Astrocyte (in vitro differentiated cells and primary cell): ENCODE measurements at places on chromosomes 3 and 15. TPM values are rescaled to one million over a fixed set of nuclear protein-coding genes. Genes with fewer than 3 reads are reported as not detected.

Gene GMPPB
- total RNA-seq = 21.4 and 24.6 TPM in 2 replicates

Gene ISG20
- total RNA-seq = 15.9 and 18.6 TPM in 2 replicates

Gene TYRO3
- 28.5 and 34.0 TPM in 2 replicates for total RNA-seq

Gene WNT5A
- 45.8 and 66.2 TPM in 2 replicates for total RNA-seq

Gene SPTSSB
- 0.50 TPM in 1 of 2 replicates, not detected in the other for total RNA-seq

Gene SNAP23
- 122 and 124 TPM in 2 replicates for total RNA-seq

Gene GP9
- not detected in 2 replicates for total RNA-seq

Gene TTLL13
- total RNA-seq = 0.14 TPM in 1 of 2 replicates, not detected in the other

Gene MME
- total RNA-seq = 54.3 and 55.5 TPM in 2 replicates

Gene GABRA5
- 5.9 and 7.9 TPM in 2 replicates for total RNA-seq

Gene FHIT
- 6.7 and 7.4 TPM in 2 replicates for total RNA-seq

Gene DUOX1
- total RNA-seq = 0.07 and 0.26 TPM in 2 replicates

DNA sequence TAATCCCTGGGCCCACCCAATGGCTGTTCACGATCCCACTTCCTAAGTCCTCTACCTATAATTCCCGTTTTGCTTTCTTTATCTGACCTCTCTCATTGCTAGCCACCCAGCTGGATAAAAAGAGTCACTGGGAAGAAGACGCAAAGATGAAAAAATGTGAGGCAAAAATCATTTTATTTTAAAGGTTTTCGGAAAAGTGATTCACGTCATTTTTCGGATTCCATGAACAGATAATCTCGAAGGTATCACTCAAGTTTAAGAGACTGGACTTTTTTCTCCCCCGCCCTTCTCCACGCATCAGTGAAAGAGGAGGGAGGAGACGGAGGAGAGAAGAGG is 266.6 kb downstream of the CGGBP1 start:
- DNase-seq = no peak

DNA sequence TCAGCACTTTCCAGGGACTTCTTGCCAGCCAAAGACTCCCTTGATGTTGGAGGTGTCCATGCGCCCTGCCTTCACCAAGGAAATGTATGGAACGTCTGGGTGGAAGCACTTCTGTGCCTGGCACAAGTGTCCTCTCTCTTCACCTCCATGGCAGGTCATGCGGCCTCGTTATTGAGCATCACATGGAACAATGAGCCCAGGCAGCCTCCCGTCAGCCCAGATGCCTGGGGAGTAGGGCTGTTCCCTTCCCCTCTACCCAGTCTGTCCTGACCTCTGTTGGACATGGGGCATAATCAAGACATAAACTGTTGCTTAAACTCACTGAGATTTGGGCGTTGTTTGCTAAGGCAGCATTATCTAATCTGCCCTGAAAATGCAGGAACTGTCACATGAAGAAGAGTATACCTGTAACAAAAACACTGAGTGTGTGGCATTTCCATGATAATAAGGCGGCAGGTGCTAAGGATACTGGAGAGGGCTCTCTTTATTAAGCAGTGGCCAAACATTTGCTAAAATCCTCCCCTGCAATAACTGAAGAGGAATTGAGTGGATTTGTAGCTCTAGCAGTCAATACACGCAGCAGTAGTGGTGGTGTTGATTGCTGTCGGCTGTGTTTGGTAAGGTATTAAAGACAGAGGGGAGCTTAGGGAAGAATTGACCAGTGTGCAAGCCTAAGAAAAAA is 338.2 kb upstream of the ATP10A start:
- DNase-seq = no peak

DNA sequence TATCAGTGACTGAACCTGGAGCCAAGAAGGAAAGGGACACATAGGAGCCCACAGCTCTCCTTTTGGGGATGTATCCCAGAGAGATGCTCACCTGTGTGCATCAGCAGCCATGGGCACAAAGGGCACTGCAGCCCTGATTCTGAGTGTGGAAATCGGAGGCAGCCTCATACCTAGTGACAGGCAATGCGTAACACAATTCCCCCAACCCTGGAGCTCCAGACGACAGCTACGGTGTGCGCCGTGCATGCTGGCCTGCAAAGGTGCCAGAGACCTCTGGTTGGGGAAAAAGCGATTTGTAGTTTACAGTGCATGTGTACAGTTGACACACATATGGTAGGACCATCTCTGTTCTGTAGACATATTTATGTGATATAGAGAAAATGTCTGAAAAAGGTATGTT is 59.0 kb upstream of the PLXNA1 start:
- DNase-seq = no peak

DNA sequence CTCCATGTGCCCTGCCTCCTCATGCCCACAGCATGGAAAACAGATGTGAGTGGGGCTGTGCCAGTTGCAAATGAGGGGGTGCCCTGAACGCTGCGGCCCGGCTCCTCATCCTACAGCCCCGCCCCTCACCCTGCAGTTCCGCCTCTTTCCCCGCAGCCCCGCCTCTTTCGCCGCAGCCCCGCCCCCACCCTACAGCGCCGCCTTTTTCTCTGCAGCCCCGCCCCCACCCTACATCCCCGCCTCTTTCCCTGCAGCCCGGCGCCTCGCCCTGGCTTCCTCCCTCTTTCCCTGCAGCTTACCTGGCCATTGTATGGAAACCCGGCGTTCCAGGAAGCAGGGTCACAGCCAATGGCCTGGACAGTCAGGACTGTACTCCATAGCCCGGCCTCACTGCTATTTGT is 284.9 kb downstream of the TLE3 start:
- DNase-seq = no peak

- DNase-seq = no peak
Observed at GRCh38 chr15:77409259-77410156, 10.4 kb downstream of the PEAK1 start.

GRCh38 chr15:77617476-77618230 is 15.1 kb downstream of the LINGO1 start:
- no peak for DNase-seq

- DNase-seq = no peak
Observed at GRCh38 chr3:197522881-197523441, 32.8 kb downstream of the BDH1 start.

- DNase-seq = no peak
Observed at GRCh38 chr3:97763586-97764406, 762 bp upstream of the ARL6 start.

GRCh38 chr3:31170932-31171670 is 276.6 kb upstream of the GADL1 start:
- peak; percentile 100 for DNase-seq

DNA sequence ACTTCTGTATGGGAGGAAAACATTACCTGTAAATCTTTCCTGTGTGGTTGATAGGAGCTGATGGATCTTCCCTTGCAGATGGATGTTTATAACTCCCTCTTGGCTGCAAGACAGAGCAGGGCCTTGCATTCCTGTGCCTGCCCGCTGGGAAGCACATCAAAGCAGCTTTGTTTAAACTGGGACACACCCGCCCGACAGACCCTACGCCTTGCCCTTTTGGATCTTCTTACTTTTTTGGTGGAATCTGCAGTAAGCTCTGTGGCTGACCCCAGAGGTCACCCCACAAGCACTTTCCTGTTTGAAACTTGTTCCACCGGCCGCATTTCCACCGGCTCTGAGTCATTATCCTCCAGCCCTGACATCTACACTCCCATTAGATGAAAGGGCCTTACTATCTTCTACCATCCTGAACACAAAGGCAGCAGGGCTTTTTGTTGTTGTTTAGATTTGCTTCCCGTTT is 244.1 kb upstream of the STT3B start:
- peak; percentile 77 for DNase-seq

DNA sequence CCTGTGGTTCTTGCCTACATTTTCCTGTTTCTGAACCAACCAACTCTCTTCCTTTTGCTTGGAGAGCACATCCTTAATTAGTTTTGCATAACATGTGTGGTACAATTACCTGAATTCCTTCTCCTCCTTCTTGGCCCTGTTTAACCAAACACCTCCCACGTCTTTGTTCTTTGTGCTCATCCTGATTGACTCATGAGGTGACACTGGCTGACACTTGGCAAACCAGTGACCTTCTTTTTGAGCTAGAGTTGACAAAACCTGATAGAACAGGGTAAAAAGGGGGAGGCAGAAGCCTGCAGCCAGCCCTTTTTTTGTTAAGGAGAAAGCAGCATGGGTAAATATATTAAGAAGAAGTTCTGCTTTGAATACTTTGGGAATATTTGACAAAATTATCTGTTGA is 99.2 kb upstream of the SAMMSON start:
- no peak for DNase-seq

DNA sequence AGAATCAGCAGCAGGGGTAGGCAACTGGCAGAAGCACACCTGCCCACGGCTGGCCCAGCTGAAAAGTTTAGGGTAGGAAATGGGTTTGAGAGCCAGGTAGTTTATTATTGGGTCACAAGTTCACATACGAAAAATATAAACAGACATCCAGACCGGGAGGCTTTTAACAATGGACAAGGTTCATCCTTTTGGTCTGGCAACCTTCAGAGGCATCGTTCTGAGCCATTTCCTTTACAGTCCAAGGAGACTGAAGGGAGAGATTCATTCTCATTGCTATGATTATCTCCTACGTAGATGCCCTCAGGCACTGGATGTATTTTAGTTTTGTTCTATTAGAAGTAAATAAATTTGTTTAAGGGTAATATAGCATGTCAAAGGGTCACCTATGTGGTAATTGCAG is 248.0 kb upstream of the THBS1 start:
- no peak for DNase-seq

- no peak for DNase-seq
Observed at GRCh38 chr15:51678096-51678495, 3.2 kb upstream of the SCG3 start.
